Breast epithelium (tissue), 4 donors: ENCODE measurements at places on chromosomes 5 and 9. TPM values are rescaled to one million over a fixed set of nuclear protein-coding genes. Genes with fewer than 3 reads are reported as not detected.
A peak's percentile ranks its signal among the peaks of the same experiment; 100 is the strongest.

The SLC4A9 gene
- total RNA-seq: not detected

The CFAP90 gene
- 0.59 TPM for total RNA-seq

The GBGT1 gene
- total RNA-seq: 21.3 TPM

The CAMK2A gene
- not detected for total RNA-seq

The SPAG8 gene
- 1.3 TPM for total RNA-seq

The CCDC192 gene
- total RNA-seq: not detected

DNA sequence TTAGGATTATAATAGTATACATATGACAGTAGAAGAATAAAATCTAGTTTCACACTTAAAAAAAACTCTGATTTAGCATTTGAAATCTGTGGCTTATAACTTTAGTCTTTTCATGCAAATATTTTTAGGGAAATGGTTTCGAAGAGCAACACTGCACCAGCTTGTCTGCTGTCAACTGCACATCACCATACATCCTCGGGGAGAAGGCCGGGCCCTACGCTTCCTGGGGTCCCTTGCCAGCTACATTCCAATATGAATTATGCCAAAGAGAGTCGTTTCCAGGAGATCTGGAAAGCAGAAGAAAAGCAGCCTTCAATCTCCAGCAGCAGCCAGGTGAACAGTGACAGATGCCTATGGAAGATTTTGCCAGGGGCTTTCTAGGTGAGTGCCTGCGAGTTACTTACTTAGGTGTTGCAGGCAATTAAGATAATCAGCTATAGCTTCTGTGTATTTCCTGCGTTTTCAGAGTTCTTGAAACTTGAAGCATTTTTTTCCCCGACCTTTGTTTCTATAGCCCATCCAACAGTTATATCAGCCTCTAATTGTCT is 166.8 kb downstream of the TRPM3 start:
- no peak for DNase-seq

DNA sequence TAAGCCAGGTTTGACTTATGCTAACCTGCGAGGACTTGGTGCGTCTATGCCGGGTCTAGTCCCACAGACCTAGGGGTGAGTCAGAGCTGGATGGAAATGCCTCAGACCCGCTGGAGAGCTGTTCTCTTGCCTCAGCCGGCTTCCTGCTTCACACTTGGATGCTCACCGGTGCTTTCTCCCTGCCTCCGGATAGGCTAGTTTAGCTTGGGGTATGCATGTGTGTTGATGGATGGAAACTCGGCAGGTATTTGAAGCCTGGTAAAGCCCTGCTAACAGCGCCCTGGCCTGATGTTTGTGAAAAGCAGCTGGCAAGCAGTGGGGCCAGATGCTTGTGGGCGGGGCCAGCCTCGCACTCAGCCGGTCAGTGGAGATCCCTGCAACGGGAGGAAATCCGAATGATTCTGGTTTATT is 29.3 kb downstream of the PRRC2B start:
- peak; percentile 60 for DNase-seq

DNA sequence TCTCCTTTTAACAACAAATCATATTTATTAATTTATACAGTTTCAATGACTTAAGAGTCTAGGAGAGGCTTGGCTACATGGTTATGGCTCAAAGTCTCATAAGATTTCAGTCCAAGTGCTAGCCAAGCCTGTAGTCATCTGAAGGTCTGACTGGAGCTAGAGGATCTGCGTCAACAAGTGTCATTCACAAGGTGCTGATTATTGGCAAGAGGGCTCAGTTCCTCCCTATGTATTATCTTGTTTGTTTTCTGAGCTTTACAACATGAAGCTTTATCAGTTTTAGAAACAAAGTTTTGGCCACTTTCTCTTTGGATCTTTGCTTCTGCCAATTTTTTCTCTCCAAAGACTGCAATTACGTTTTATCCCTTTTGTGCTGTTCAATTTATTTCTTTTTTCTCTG is 94.7 kb downstream of the RICTOR start:
- no peak for DNase-seq

GRCh38 chr5:173201636-173202265 is 33.3 kb downstream of the NKX2-5 start:
- no peak for DNase-seq

DNA sequence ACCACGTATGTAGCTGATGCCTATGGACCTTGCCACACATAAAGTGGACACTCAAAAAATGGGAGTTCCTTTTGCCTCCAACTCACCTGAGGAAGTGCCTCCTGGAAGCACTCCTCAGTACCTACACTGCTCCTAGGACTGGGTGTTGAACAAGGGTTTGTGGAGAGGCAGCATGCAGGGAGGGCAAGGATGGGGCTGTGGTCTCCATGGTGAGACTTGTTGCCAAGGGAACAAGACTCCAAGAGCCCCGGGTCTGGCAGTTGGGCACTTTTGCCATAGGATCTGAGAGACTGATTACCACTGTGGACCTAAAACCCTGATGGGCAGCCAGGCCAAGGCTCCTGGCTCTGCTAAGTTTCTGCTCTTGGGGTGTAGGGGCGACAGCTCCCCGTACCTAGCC is 6.9 kb upstream of the NR5A1 start:
- DNase-seq: no peak

GRCh38 chr5:128257076-128257475 is 173.5 kb downstream of the SLC12A2 start:
- no peak for DNase-seq

- DNase-seq: no peak
Measured at GRCh38 chr9:84947412-84947972, 278.0 kb downstream of the NTRK2 start.

DNA sequence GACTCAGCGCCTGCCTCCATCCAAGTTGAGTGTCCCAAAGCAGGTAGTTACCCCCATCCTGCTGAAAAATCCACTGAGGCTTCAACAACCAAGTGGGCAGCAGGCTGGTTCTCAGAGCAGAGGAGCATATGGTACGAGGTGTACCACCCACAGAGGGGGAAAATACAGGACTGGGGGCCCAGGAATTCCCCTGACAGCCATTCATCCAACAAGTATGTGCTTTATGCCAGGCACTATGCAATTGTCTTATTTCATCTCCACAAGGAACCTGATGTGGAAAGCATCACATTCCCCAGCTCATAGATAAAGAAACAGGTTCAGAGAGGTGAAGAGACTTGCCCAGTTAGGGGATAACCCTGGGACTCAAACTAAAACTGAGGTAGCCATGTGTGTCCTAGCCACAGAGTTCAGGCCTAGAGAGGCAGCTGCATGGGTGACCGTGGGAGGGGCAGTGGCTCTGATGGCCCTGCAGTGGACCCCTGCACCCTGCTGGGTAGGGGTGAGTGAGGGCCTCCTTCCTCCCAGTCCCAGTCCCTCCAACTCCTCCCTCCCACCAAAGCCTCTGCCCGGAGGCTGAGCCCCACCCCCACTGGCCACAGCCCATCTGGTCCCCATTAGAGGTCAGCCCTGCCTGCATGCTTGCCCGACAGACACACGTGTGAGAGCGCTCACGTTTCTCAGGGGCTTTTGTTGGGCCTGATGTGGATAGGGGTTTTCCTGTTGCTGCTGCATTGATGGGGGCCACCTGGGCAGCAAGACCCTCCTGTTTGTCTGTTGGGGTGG is 11.5 kb downstream of the PDLIM4 start:
- DNase-seq: no peak

GRCh38 chr9:34623374-34624235 is 3.3 kb upstream of the DCTN3 start:
- no peak for DNase-seq

DNA sequence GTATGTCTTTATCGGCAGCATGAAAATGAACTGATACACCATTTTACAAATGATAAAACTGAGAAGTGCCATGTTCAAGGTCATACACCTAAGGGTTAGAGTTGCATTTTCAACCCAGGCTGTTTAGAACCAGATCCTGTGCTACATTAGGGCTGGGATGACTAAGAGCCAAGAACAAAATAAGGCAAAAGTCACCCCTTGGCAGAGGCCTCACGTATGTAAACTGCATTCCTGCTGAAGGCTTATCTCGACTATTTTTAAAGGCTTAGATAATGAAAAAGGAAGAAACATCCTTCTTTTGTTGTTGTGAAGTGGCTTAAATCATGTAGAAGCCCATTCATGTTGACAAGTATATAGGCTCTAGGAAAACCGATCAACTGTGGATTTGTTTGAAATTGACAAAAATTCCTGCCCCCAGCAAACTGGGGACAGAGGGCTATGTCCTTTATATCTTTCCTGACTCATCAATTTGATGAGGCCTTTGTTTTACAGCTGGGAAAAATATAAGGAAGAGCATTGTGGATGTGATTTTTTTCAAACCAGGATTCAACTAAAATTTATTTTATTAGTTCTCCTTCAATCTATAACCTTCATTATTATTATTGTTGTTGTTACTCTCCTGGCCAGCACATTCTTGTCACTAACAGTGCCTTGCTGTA is 196.5 kb downstream of the SNX18 start:
- no peak for DNase-seq

DNA sequence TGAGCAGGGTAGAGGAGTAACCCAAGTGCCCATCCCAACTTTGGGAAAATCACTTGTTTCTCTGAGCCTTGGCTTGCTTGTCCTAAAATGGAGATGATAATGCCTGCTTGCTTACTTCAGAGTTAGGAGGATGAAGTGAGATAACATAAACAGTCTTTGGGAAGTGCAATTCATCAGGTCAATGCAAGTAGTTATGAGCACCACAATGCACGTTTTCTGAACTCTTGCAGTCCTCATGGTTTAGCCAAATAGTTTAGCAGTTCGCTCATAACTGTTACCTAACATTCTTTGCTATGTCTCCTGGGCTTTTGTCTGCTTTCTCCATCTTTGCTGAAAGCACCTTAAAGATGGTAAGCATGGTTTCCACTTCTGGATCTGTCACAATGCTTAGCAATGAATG is 270.0 kb downstream of the ADAMTSL1 start:
- DNase-seq: no peak
